ENCODE measurements at places on chromosomes 16 and 17.

DNA sequence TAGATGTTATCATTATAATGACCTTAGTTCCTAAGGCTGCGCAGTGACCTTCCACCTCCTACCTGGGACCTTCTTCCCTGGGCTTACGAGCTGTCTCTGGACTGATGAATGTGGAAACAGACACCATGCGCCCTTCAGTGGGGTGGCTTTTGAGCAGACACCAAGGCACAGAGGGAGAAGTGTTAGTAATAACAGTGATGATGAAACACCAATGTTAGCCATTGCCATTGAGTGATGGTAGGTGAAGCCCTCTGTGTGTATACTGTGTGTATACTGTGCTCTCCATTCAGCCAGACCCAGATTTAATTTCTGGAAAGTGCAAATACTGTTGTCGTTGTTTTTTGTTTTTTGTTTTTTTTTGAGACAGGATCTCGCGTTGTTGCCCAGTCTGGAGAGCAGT lies 44.5 kb downstream of the CLEC16A start:
- DNase-seq = no peak

DNA sequence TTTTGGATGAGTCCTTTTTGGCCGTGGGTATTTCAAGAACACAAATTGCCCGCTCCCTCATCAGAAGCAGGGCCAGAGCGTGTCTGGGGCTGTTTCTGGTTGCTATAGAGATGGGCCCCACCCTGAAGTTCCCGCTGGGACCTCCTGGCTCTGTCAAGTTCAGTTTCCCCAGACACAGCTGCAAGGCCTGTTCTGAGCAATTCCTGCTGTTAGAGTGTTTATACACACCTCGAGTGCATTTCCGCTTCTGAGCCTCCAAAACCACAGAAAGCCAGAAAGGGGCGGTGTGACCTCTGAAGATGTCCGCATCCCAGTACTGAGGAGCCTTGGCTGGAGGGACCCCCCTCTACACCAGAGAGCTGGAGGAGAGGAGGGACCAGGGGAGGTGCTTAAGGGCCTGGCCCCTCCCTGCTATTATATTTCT lies 9.3 kb upstream of the WBP2 start:
- peak; percentile 50 for DNase-seq

- no peak for DNase-seq
Measured at GRCh38 chr16:23826528-23827045, 9.2 kb upstream of the PRKCB start.

GRCh38 chr16:8849411-8850011 lies 19.3 kb downstream of the CARHSP1 start:
- DNase-seq = no peak

DNA sequence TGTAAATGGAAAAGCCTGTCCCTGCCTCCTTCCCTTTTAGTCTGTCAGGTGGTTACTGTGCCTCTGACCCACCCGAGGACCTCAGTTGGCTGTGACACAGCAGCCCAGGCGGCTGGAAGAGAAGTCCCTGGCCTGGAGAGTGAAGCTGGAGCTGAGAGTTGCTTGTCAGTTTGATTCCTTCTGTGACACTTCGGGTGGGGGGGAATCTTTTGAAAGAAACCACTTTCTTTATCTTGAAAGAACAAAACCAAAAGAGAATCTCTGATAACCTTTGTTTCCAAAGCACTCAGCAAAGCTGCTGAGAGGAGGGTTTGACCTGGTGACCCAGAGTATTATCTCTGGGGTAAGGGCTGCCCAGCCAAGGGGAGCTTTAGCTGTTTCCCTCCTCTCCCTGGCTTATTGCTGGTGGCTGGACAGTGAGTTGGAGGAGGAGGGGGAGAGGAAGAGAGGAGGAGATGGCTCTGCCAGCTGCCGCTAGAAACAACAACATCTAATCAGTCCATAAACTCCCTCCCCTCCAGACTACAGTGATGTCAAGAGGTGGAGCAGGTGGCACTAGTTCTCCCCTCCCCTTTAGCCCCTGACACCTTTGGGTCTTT lies 34.0 kb downstream of the YPEL2 start:
- peak; percentile 31 for DNase-seq

Measured in stimulated activated CD4-positive, alpha-beta T cell treated with anti-CD3 and anti-CD28 coated beads, Interleukin-15, amount 100 ng/mL, for 24 hours (primary cell).